Keratinocyte (primary cell): ENCODE measurements at places on chromosomes 3 and 15.

DNA sequence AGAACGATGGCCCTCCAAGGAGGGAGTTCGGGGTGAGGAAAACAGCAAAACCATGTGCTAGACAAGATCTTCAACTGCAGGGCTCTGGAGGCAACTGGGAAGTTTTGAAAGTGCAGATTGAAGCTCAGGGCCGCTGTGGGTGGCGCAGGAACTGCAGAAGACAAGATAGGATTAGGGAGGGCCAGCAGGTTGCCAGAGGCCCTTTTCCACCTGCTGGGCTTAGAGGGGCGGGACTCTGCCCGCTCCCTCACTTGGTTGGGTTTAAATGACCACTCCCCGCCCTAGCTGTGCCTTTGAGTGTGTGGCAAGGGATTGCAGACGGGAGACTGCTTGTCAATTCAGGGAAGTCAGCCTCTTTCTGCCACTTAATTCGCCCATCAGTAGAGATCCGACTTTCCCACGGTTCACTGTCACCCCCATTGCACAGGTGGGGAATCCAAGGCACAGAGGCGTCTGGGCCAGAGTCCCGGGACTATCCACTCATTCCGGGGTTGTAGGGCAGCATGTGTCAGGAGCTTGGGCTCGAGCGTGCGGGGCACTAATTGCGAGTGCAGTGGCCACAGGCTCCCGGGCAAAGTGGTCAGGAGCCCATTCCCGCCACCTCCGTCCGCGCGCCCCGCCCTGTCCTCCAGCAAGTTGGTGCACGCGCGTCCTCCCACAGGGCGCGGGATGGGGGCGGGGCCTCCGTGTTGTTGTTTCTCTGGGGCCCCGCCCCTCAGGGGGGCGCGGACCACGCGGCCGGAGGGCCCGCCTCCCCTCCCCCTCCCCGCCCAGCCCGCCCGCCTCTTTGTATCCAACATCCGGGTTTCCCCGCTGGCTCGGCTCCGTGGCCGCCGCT, at the start of gene ACVR2B:
Gene ACVR2B (plus strand): TSS at position 816 of the 838 bp plus-strand sequence. CDS start 433 bp downstream, outside the sequence.
- peak; percentile 23 for DNase-seq

GRCh38 chr3:170473358-170473757, 54.7 kb downstream of the CLDN11 start:
- DNase-seq = no peak

- DNase-seq = no peak
Measured at GRCh38 chr15:62781081-62781497, 261.5 kb upstream of the TPM1 start.

DNA sequence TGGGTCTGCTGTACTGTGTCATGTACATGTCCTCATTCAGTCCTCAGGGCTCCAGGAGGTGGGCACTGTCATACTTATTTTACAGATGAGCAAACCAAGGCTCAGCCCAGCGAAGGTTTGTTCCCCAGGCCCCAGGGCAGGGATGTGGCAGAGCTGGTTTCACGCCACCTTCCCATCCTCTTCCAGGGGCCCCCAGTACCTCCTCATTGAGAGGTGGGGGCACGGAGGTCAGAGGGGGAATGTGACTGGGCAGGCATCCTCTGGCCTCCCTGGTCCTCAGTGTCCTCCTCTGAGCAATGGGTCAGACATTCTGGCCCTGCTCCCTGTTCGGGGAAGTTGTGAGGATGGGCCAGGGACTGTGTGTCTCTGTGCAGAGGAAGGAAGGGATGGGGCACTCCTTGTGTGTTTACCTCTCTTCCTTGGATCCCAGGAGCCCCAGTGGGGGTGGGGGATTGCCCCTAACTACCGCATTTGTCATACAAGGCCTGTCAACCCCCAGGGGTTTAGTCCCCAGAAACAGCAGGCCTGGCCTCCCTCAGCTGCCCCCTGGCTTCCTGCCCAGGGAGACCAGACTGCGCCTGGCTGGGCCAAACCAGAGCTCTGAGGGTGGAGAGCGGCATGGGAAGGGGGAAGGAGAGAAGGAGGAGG, 65.9 kb upstream of the LCTL start:
- DNase-seq = no peak

DNA sequence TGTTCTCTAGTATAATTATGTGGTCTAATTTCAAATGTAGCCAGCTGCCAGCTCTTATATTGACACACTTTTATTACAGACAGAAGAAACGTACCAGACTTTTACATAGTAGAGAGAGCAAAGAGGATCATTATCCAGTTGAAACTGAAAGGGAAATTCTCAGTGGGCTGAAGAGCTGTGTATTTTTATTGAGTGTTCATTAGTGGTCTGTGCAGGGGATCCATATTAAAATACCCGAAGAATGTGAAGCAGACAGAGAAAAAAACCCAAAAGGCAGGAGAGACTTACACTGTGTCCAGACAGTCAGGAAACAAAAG, 41.3 kb downstream of the MYRIP start:
- no peak for DNase-seq

GRCh38 chr15:80012060-80012726, 41.2 kb upstream of the BCL2A1 start:
- DNase-seq = no peak

DNA sequence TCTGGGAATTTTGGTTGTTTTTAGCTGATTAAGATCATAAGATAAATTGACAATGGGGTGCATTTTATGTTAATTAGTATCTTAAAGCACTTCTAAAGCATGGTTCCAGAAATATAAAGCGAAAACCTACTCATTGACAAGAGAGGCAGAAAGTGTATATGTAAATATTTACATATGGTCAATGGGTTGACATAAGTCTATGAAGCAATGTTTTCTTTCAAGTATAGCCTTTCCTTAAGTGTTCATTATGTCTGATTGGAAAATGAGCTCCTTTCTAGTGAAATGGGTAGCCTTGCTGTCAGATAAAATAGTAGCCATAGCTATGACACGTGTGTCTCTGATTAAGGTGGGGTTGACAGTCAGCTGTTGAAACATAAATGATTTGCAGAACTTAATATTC, 365.2 kb upstream of the AGTR1 start:
- no peak for DNase-seq

GRCh38 chr3:129117134-129117533, 4.5 kb downstream of the RAB43 start:
- no peak for DNase-seq
